Left ventricle myocardium superior (tissue), 1 donor: ENCODE measurements at places on chromosomes 13 and 19. TPM values are rescaled to one million over a fixed set of nuclear protein-coding genes. Genes with fewer than 3 reads are reported as not detected.

Gene ADAMTSL5
- 20.5 TPM for total RNA-seq

Gene ZNF546
- total RNA-seq = 6.9 TPM

Gene HIF3A
- total RNA-seq = 81.4 TPM

Gene LSR
- 6.1 TPM for total RNA-seq

Gene IL17D
- total RNA-seq = 0.55 TPM

Gene LAIR2
- not detected for total RNA-seq

Gene RNF17
- not detected for total RNA-seq

Gene CPB2
- not detected for total RNA-seq

Gene OR7G2
- total RNA-seq = not detected

Gene PROZ
- total RNA-seq = not detected

Gene ZNF229
- 6.7 TPM for total RNA-seq

Gene NECTIN2
- 35.4 TPM for total RNA-seq
